ENCODE measurements at places on chromosomes 5 and 9.

- no peak for DNase-seq
Measured at GRCh38 chr5:65811004-65811403, 89.0 kb downstream of the NLN start.

GRCh38 chr9:111870774-111871498, 25.7 kb upstream of the UGCG start:
- DNase-seq = no peak

DNA sequence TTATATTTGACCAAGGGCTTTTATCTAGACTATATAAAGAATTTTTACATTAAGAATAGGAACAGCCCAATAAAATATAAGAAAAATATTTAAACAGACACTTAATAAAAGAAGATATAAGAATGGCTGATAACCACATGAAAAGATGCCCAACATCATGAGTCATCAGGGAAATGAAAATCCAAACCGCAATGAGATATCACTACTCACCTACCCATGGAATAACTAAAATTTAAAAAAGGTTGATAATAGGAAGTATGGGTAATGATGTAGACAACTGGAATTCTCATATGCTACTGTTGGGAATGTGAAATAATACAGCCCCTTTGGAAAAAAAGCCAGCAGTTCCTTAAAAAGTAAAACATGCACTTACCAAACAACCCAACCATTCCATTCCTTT, 206.9 kb upstream of the PCSK5 start:
- DNase-seq = no peak

DNA sequence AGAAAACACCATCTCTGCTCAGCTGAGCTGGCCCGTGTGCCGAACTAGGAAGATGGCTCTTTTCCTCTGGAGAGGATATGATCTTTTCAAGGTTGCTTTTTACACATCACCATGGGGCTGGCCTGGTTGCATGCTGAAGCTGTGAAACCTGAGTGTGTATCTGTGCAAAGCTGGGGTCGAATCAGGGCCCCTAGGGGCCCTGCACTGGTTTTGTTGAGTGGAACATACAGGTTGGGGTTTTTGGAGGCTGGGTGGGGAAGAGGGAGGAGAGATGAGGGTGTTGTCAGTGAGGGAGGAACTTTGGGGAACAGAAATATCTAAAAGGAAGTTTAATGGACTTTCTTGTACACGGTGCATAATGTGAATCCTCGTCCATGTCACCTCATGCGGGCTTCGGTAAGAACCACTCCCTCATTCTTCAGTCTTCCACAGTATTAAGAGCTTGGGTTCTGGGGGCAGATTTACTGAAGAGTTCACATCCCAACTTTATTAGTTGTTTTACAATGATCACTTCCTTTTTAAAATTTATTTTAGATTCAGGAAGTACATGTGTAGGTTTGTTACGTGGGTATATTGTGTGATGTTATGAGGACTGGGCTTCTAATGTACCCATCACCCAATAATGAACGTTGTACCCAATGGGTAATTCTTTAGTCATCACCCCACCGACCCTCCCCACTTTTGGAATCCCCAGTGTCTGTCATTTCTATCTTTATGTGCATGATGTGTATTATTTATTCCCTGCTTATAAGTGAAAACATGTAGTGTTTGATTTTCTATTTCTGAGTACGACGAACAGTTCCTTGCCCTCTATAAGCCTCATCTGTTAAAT, 238.2 kb downstream of the NR3C1 start:
- no peak for DNase-seq

DNA sequence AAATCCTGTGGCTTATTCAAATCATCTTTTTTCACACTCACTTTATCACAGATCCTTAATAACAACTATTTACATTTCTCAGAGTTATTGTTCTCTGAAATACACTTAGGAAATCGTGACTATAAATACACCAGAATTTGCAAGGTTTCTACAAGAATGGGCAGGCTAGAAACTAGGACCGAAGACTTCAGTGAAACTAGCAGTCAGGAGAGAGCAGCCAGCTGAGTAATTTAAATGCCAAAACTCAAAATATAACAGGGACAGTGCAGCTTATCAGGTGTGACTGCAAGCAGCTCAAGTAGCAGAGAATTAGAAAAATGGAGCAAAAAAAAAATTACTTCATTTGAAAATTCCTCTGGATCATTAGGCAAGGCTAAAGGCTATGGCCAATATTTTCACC, 719.3 kb upstream of the ZNF608 start:
- DNase-seq = no peak

DNA sequence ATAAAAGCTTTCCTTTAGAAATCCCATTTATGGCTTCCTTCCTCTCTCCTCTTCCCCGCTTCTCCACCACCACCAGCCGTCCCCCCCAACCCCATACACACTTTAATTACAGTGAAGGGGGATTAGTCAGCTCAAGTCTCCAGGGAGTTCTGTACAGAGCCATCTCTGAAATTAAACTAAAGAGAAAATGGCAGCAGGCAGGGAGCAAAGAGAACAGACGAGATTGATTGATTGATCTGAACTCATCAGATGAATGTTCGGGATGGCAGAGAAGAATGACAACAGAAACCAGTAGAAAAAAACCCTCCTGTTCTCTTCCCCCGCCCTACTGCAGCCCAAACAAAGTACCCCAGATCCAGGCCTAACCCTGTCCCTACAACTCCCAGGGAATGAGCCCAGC, 241.7 kb upstream of the PANK3 start:
- DNase-seq = no peak

DNA sequence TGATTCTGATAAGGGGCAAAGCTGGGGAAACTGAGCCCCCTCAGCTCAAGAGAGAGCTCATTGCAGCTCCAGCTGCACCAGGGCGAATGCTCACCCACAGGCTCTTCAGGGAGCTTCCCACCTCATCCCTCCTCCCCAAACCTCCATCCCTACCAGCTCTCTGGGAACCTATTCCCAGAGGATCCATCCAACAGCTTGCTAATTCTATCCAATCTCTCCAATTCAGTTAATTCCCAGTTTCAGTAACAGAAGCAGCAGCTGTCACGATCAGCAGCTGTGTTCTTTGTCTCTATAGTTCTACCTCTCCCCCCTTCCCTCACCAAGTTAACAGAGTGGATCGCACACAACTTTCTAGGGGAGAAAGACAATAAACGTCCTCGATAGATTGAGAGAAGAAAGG, 135.5 kb upstream of the EFNA5 start:
- no peak for DNase-seq

DNA sequence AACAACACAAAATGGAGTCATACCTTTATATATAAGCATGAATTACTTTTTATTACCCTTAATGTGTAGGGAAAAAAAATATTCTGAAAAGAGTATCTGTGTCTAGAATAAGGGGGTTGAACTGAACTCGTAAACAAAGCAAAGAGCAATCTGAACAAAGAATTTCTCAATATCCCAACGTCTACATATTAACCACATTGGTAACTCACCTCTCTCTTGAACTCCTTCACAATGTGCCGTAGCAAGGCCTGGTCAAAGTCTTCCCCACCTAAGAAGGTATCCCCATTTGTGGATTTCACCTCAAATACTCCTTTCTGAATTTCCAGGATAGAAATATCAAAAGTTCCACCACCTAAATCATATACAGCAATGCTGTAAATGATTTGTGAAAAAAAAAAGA, 8.4 kb downstream of the HSPA9 start:
- DNase-seq = no peak

DNA sequence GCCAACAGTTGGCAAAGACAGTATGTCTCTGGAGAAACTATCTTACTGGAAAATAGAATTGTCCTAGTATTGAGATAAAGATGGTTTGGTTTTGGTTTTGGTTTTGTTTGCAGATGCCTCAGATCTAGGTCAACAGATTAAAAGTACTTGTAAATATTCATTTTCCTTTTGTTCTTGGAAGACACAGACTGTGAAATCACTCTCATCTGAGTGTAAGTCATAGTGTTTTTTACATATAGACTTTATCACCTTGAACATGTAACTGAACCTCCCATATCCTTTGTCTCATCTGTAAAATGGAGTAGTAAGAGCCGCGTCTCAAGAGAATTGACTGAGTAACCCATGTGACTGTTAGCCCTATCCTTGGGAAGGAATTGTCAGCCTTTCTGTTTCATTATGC, 34.3 kb downstream of the MAP3K1 start:
- peak; percentile 29 for DNase-seq

- DNase-seq = peak; percentile 56
Measured at GRCh38 chr9:90142580-90142979, 500.0 kb downstream of the DIRAS2 start.

- no peak for DNase-seq
Measured at GRCh38 chr5:175032741-175033151, 308.4 kb downstream of the MSX2 start.

- DNase-seq = no peak
Measured at GRCh38 chr5:50720061-50720710, 53.7 kb downstream of the PARP8 start.

- no peak for DNase-seq
Measured at GRCh38 chr9:111572950-111573604, 26.4 kb downstream of the PTGR1 start.

DNA sequence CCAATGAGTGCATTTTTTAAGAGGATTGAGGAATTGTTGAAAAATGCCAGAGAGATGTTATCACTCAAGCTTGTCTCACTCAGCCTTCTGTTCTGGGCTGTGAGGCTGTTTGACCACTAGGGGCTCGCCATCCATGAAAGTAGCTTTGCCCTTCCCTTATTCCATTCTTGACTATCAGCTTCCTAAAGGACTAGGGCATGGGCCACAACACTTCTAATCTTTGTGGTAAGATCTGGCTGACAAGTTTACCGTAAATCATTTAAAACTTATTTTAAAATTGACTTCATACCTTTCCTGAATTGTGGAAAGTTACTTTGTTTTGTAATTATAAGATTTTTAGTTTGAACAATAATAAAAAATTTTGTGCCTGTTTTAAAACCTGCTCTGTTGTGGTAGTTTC, 49.5 kb downstream of the TJP2 start:
- DNase-seq = no peak

DNA sequence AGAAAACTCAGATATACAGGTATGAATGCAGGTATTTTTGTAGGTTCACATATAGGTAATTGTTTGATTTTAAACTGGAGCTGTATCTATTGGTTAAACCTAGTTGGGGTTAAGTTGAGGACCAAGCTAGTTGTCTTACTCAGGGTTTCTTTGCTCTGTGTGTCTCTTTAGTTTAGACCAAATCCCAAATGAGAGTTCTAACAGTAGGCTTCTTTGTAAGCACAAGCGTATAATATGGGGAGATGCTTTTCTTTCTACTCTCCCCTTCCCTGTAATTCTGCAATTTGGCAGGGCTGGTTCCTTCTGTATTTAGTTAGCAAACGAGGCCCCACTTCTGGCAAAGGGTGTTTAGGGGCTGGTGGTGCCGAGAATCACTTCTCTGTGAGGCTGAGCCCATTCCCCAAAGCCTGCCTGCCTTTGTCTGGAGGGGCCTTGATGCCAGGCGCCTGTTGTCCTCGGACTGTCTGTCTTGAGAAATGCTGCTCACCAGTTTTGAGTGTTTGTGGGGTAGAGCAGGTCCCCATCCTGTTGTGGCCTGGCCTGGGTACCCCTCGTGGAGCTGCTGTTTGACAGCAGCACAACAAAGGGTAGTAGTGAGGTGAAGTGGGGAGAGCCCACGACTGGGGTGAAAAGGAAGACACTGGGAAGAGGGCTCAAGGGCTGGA, 259.3 kb downstream of the FANCC start:
- no peak for DNase-seq

GRCh38 chr5:39209924-39210323, 9.4 kb downstream of the FYB1 start:
- DNase-seq = peak; percentile 86

DNA sequence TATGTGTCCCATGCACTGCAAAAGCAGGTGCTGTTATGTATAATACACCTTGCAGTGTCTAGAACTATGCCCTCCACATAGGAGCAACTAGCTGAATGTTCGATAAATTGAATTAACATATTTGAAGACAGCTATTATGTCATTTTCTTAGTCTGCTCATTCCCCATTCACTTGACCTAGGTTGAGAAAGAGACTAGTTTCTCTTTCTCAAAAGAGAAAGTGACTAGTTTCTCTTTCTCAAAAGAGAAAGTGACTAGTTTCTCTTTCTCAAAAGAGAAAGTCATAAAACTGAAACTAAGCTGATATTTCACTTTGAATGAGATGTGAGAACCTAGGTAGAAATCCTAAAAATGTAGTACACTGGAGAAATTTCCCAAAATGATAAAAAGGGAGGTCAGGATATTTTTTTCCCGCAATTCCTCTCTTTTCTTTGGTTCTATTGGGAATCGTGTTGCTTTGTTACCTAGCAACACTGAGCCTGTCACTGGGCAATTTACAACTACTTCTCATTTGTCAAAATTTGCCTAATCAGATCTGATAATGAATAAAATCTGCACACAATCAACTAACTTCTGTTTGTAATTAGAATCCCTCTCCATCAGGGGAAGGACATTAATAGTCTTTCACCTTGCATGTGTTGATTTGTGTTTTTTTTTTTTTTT, 132.0 kb upstream of the GRIA1 start:
- no peak for DNase-seq

DNA sequence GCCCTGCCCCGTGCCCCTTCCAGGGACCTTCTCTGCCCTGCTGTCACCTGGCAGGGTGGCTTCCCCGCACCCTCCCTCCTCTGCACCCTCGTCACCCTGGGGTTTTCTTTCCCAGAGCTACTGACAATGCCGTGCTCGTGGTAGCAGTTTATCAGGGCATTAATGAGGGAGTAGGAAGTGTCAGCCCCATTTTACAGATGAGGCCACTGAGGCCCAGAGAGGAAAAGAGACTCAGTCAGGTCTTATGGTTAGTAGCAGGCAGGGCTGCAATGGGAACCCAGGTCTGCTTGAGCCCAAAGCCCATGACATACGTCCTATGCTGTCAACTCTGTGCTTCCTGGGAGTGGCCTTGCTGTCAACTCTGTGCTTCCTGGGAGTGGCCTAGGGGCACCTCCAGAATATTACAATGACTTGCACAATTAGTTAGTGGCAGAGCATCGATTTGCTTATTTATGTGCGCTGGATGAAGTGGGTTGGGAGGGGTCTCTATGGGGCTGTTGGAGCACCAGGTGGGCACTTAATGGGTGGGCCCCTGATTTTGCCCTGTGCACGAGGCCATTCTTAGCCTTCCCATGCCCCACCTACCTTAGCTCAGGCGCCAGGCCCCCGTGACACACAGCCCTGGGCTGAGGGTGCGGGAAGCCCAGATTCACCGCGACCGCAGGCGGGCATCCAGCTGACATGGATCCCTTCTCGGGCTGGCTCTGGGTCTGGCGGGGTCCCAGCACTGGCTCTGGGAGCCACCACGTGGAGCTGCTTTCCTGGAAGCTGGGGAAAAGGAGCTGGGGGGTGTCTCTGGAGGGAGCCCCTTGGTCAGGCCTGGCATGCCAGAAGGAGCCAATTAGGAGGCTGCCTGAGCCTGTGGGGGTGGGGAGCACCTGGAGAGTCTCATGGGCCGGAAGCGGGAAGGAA, 82.0 kb upstream of the ORM1 start:
- no peak for DNase-seq

GRCh38 chr5:154211641-154212390, 21.3 kb downstream of the GALNT10 start:
- no peak for DNase-seq

DNA sequence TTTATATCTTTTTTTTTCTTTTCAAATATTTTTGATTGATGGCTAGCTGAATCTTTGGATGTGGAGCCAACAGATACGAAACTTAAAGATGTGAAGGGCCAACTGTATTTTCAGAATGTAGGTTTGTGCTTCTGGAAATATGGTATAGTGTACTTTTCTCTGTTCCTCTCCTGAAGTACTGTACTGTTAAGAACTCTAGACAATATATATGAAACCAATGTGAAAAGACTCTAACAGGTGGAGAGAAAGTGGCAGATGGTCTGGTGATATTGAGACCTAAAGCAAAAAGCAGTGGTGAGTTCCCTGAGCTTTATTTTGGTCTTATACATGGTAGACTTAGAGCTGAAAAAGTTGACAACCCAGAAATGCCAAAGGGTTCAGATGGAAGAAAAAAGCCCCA, 185.0 kb upstream of the GRIN3A start:
- no peak for DNase-seq

Data from CD4-positive, alpha-beta T cell treated with Interleukin-2 at 100 ng/mL for 4 hours (primary cell).